ENCODE measurements at places on chromosomes 12 and 14.

DNA sequence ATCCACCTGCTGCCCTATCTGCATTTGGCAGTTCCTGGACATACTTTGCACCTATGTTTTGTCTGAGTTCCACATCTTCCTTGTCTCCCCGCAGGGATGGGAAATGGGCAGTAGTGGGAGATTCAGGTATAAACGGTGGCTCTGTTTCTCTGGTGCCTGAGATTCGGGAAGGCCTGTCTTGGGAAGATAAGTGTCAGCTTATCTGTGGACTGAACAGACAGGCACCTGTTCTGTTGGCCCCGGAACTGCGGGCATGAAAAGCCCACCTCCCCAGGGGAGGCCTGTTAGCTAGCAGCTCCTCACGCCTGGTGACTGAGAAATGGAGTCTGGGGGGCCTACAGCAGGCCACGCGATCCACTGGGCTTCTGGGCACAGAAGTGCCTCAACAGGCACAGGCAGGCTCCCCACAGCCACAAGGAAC lies 5.8 kb downstream of the PHB2 start:
- DNase-seq = no peak

DNA sequence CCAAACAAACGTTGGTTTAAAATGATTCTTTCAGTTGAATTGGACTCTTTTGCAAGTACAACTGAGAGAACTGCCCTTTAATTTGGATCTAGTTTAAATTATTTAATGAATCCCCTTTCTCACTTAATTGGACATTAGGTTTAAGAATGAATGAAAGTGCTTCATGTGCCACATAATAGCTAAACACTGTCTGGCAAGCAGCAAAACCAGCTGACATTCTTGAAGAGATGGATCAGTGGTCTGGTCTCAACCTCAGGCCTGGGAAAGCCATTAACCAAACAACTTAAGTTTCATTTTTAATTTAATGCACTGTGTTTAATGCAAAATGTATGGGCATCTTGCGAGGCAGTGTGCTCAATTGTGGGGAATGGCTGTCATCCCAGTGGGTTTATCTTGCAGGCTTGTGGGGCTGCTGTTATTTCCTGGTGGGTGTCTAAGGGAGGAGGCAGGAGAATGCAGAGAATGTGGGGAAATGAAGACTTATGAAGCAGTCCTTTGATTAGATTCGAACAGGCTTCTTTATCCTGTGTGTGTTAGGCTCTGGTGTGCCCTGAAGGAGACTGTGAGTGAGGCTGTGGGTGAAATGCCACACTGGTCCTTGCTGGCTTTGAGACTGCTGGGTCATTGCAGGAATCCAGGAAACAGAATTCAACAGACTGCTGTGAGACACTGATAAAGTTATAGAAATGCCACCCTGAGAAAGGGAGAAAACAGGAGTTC lies 144.1 kb upstream of the PELI2 start:
- DNase-seq = no peak

DNA sequence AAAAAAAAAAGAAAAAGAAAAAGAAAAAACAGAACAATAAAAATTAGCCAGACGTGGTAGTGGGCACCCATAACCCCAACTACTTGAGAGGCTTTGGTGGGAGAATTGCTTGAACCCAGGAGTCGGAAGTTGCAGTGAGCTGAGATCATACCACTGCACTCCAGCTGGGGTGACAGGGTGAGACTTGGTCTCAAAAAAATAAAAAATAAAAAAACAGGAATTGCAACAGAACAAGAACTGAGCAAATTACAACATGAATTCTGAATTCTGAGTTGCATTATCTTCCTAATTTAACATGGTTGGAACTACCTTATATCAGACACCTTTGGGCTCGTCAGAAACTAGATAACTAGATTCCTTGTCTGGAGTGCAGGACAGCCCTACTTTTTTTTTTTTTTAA lies 53.3 kb upstream of the NR2C1 start:
- DNase-seq = no peak

DNA sequence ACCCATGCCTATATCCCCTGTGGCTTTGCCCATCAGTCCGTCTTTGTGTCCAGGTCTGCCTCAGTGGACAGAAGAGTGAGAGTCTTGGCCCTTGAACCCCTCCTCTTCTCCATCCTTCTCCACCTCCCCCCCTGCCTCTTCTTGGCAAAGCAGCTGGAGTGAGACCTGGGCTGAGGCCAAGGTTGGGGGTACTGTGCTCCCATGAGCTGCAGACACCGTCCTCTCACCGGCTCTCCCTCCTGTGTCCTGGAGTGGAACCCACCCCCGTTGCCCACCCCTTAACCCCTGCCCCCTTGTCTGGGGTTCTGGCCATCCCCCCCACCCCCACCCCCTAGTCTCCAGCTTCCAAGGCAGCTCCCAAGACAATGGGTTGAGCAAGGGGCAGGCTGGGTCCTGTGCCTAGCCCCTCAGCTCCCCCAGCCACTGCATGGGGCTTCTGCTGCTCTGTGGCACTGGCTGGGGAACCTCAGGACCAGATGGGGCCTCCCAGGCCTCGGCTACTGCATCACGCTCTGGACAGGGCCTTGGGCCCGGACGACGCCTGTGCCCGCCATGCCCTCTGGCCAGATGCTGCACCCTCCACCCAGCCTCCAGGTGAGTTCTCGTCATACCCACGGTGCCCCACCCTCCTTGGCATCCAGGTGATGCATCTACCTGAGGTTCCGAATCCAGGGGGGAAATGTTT lies 35.7 kb downstream of the RTL1 start:
- DNase-seq = no peak

DNA sequence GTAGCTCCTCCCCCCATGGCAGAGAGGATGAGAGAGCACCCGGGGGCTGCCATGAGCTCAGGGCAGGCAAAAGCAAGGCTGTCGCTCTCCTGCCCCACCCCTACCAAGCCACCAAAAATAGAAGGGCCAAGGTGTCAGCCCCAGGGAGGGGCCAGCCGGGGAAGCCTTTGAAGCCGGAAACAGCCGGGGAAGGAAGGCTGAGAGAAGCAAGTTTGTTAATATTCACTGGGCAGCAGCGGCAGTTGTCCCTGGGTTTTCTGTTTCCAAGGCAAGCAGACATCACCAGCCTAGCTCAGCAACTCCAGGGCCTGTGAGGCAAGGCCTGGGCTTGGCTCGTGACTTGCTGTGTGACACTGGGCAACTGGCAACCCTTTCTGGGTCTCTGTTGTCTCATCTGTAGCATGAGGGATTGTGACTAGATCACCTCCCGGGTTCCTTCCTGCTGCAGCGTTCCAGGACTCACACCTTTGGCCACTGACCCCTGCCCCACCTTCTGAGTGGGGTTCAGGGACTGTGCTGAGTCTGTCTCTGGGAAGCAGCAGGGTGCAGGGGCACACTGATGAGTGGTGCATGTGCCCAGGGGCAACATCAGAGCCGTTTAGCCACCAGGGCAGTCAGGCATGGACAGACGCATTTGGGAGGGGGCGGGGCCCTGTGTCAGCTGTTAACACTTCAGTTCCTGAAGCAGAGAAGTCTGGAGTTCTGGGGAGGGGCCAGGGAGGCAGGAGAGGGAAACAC lies 24.3 kb downstream of the SYNDIG1L start:
- DNase-seq = peak; percentile 76

- no peak for DNase-seq
These were observed 228.1 kb downstream of the CHST11 start for GRCh38 chr12:104684884-104685283.

DNA sequence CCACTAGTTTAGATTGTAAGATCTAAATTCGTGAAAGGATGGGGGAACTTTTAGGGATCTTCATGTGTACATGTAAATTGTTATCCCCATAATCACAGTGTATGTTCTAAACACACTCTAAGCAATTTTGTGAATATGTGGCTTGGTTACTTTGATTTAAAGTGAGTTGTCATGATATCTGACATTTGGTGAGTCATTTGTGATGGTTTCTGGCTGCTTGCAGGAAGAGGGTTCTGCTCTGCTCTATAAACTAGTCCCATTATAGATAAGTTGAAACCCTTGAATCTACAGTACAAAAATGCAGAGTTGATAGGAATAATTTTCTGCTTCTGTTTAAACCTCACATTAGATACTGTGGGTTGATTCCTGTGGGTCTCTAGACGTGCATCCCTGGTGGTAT lies 14.8 kb downstream of the GUCY2C start:
- DNase-seq = no peak

- no peak for DNase-seq
These were observed 35.5 kb downstream of the HECTD1 start for GRCh38 chr14:31172084-31172483.

DNA sequence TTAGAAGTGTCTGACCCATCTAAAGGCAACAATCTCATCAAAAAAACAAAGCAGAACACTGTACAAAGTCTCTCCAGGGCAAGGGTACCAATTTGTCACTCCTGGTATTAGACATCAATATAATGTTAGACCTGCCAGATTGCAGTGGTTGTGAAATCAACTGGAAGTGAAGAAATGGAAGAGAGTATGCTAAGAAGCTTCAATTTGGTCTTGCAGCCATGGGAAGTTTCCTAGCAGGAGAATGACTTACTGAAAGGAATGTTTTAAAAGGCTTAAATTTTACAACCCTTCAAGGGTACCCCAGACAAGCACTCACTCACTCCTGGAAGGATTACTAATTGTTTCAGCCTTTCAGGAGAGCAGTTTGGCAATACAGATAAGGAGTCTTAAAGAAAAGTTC lies 18.9 kb downstream of the LLPH start:
- DNase-seq = no peak

DNA sequence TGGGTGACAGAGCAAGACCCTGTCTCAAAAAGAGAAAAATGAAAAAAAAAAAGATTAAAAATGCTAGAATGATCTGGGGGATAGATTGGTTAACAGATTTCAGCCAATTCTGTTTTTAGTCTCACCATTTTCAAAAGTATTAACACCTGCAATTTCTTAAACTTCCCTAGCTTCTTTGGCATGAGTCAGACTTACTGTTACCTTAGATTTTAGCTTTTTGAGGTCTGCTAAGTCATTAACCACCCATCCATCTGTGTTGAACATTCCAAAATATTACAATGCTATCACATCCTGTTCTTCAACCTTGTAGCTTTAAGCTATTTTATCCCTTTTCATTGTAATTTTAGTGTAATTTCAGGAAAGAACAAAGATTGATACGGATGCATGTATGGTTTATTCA lies 59.3 kb downstream of the PPP1R13B start:
- DNase-seq = no peak

- DNase-seq = no peak
These were observed at the start of gene DPY19L2 for GRCh38 chr12:63668028-63668799. TSS of gene DPY19L2 (minus strand) at chr12:63668493. CDS start at chr12:63668393, 100 bp downstream.

GRCh38 chr12:108199106-108199505 lies 70.0 kb downstream of the WSCD2 start:
- DNase-seq = no peak

- DNase-seq = no peak
These were observed 8.1 kb upstream of the OR6C65 start for GRCh38 chr12:55392032-55392795.

DNA sequence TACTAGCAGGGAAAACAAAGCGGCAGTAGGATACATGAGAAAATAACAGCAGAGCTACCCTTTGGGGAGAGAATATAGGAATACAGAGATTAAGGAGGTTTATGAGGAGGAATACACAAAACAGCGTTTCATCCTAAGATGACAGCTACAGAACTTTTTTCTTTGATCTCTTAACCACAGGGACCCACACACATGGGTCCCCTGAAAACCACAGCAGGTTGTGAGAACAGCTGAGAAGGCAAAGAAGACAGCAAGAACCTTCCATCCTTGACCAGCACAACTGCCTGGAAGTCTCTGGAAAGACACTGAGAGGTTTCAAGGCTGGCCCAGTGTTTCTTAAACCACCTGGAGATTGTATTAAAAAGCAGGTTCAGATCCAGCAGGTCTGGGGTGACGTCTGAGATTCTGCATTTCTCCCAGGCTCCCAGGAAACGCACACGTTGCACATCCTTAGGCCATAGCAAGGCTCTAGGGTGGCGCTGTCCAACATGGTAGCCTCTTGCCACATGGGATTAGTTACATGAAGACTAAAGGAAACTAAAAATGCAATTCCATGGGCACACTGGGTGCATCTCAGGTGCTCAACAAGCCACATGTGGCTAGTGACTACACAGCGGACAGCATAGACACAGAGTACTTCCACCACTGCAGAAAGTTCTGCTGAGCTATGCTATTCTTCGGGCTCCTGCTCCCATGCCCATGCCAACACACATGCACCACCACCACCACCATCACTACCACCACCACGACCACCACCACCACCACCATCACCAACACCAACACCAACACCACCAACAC lies 92.3 kb downstream of the FOXN3 start:
- DNase-seq = no peak

DNA sequence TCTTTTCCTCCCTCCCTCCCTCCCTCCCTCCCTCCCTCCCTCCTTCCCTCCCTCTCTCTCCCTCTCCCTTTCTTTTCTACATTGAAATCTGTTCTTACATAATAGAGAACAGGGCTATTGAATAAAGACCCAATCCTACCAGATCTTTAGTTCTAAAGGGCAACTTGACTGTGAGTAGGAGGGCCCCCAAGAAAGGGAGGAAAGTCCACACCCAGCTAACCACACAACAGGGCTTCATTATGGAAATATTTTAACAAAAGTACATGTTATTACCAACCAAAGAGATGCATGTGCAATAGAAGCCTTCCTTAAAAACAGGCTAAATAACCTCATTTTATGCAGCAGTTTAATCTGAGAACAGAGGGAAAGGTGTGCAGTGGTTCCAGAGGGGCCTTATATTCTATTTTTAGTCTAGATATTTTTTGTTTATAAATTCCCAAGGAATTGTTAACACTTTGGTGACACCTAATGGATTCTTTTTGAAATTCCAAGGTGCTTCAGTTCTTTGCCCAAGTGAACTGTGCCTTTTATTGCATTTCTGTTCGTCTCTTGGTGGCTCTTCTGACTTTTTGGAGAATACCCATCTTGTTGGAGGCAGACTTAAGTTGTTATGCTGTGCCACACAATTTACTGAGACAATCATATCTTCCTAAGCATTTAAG lies 63.0 kb downstream of the GNS start:
- DNase-seq = no peak

GRCh38 chr12:8903646-8904045 lies 10.7 kb upstream of the PHC1 start:
- no peak for DNase-seq

DNA sequence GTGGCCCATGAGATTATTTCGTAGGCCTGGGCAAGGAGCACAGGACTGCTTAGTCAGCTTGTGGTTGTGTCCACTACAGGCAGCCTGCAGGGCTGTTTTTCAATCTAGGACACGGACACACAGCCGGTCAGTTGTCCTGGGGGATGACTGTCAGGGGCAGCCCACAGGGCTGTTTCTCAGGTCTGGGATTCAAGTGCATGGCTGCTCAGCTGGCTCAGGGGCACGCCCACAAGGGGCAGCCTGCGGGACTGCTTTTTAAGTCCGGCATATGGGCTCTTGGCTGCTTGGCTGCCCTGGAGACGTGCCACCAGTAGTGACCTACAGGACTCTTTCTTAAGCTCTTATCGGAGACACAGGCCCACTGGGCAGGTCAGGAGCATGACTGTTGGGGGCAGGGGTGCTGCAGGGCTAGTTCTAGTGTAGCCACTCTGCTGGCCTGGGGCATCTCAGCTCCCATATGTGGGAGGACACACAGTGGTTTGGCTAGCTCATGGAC lies 26.6 kb upstream of the GTF2A1 start:
- no peak for DNase-seq

- no peak for DNase-seq
These were observed 177.4 kb downstream of the PRKCH start for GRCh38 chr14:61498811-61499210.
